ENCODE measurements at places on chromosomes 13 and 19. TPM values are rescaled to one million over a fixed set of nuclear protein-coding genes. Genes with fewer than 3 reads are reported as not detected.

- DNase-seq: no peak
Observed at GRCh38 chr13:23147827-23148226, 33.0 kb upstream of the SGCG start.

DNA sequence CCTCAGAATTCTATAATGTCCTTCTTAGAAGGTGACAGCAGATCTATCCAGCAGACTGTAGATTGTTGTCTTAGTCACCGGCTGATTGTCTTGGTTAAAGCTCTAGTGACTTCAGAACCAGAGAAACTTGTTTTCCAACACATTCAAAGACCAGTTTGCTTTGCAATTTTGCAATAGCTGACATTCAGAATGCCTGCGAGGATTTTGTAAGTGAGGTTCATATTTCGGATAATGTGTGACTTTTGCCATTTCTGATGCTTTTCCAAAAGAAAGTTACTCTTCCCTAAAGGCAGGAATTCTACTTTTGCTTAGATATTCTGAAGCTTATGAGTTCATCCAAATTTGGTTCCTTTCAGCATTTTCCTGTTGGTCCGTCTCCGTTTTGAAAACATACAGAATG, 13.2 kb downstream of the SPINT2 start:
- no peak for DNase-seq

- DNase-seq: no peak
Observed at GRCh38 chr13:49020940-49021553, 45.3 kb downstream of the FNDC3A start.

DNA sequence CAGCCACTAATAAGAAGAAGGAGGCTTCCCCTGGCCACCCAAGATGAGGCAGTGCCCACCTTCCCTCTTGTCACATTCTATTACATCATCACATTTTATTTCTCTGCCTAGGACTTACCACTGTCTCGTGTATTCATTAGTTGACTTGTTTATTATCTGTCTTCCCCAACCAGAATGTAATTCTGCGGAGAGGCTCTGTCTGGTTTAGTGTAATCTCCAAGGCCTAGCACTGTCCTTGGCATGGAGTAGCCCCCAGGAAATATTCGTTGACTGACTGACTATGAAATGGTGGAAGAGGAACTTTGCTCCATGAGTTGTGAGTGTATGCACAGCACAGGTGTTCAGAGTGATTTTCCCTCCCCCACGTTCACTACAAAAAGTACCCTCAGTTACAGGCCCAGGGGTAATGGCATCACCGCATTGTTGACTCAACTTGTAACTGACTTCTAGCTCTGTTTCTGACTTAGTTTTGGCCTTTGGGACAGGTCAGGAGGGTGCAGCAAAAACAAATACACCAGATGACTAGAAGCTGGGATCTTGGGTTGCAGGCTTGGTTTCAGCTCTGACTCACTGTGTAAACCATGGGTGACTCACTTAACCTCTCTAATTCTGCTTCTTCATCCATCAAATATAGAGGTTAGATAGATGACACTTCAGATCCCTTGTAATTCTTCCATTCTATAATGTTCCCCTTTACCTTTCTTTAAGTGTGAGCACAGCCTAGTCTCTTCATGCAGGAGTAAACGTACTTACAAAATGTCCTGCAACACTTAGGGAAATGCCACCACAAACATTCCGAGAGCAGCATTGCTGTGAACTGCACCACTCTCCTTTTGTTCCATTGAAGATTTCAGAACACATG, 229.7 kb downstream of the KCNRG start:
- DNase-seq: no peak

Gene GPALPP1
- 22.6 TPM for total RNA-seq

DNA sequence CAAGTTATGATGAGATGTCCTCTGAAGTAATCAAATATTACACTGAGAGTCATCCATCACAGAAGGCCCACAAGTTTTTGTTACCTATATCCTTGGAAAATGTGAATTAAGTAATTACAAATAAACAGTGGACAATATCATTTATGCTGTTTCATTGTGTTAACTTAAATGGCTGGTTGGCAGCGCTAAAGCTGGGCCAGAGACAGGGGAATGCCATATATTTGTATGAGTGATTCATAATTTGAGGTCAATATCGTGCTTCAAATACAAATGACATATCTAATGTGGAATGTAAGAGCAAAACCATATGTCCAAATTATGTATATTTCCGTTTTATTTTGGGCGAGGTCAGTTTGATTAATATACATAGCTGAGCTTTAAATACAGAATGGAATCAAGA, 1556.2 kb downstream of the SLITRK5 start:
- no peak for DNase-seq

- no peak for DNase-seq
Observed at GRCh38 chr19:11324079-11324661, 15.3 kb downstream of the RAB3D start.

Gene CPAMD8
- total RNA-seq: 0.81 TPM
